Right renal pelvis (tissue), 4 donors: ENCODE measurements at places on chromosomes 11 and 22. TPM values are rescaled to one million over a fixed set of nuclear protein-coding genes. Genes with fewer than 3 reads are reported as not detected.

- peak; percentile 9 for DNase-seq
Observed at GRCh38 chr11:18321578-18321968, 367 bp downstream of the HPS5 start.

- DNase-seq: no peak
Observed at GRCh38 chr11:76083563-76084451, 122.5 kb downstream of the WNT11 start.

GRCh38 chr22:35540595-35541253, at the start of gene RASD2:
TSS of gene RASD2 (plus strand) at chr22:35540831. CDS start at chr22:35546810, 5,979 bp downstream.
- no peak for DNase-seq

DNA sequence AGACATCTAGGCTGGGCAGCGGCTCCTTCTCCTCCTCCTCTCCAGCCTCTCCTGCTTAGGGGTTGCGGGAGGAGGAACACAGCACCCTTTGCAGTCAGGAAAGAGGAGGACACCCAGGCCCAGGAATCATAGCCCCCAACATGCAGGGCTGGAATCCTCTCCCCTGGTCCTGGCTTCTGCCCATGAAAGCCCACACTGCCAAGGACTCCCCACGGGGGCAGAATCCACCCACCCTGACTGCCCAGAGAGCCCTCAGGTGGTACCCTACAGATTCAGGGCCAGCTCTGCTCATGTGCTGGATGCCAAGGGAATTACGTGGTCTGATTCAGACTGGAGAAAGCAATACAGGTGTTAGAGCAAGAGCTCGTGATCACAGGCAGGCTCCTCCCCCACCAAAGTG, 4.5 kb downstream of the ESS2 start:
- no peak for DNase-seq

DNA sequence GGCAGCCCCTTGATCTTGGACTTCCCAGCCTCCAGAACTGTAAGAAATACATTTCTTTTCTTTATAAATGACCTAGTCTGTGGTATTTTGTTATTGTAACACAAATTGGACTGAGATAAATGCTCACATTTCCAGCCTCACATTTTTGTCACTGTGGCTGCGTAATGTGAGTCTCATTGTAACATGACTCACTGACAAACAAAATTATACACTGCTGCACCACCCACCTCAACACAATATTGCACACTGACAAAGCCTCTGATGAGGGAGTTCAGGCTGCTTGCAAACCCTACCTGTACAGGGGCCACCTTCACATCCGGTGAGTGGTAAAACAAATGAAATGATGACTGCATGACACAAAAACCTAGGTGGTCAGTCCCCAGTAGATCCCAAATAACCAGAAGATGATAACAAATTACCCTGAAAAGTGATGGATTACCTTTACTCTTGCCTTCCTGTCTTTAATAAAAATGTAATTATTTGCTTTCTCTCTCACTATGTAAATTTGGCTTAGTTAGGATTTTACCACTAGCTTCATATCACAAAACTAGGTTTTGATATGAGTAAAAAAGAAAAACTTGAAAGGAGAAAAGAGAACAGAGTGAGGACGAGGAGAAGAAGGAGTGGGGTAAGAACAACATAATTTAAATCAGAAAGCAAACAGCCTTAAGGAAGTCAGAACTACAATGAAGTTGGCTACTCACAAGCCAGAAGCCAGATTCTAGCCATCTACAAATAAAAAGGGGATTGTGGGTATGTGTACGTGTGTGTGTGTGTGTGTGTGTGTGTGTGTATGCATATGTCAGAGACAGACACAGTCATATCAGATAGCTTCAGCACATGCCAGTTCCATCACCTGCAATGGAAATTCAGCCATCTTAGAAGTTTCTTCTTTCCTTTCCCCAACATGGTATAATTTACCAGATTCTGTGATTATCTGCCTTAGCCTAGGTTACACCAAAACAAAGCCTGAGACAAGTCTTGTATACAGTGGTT, 53.4 kb upstream of the SESN3 start:
- no peak for DNase-seq

Gene PRG3
- polyA plus RNA-seq: not detected

DNA sequence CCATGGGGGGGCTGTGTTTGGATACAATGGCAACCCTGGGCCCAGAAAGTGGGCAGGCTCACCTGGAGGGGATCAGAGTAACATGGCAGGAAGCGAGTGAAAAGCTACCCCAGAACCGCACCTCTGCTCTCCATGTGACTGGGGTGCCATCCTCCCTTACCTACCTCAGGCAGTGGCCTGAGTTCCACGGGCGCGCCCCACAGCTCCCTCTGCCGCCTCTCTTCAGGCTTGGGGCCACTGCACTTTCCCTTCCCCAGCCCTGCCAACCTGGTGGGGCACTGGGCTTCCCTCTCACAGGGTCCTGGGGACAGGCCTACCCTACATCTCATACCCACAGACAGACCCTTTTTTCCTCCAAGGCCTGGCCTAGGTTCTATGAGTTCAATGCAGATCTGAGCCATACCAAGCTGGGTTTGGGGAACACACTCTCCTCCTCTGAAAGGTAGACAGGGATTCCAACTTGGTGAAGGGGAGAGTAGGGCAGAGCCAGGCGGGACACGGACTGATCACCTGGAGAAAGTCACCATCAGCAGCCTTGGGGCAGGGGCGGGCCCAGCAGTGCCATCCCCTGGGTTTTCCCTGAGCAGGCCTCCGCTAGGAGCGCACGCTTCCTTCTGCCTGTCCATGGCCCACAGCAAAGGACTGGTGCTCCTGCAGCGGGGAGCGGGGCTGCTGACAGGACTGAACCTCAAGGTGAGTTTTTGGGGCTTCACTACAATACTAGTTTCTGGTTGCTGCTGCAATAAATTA, 7.1 kb downstream of the GALR3 start:
- DNase-seq: no peak
